ENCODE measurements at places on chromosomes 6 and 20.

- DNase-seq: no peak
These were observed 1.0 kb downstream of the FKBP1A start for GRCh38 chr20:1391640-1392442.

GRCh38 chr6:138588805-138589434 lies 89.6 kb upstream of the NHSL1 start:
- DNase-seq: peak; percentile 61

DNA sequence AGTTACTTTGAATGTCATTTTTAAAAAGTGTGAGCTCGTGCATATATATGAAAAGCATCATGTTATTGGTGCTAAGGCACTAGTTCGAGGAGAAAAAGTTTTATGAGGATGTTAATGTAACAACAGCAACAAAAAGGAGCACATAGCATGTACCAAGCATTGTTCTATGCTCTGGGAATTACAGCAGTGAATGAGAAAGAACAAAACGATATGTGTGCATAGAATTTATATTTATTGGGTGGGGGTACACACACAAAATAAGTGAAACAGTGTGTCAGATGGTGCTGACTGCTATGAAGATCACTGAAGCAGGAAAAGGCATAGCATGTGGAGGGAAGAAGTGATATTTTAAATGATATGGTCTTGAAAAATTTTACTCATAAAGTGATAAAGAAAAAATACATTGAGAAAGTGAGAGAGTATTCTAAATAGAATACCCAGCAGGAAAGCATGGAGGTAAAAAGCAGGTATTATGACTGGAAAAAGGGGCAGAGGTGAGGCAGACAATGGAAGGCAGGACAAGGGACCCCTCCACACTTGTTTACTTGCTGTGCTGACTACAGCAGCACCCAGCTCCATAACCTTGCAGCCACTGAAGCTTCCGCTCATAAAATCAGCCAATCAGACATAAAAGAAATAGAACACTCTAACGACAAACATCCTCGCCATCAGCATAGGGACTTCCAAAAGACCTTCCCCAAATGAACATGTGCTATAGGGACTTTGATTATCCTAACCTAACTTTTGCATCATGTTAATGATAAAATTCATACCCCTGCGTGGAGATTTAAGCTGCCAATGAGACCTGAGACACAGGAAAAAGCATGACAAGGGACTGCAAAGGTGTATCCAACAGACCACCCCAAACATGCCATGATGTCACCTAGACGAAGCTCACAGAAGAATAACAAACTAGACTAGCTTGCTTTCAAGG lies 119.9 kb downstream of the HFE start:
- no peak for DNase-seq

GRCh38 chr20:23366384-23366783 lies 4.4 kb downstream of the GZF1 start:
- DNase-seq: peak; percentile 50

GRCh38 chr20:1468117-1468624 lies 1.5 kb upstream of the NSFL1C start:
- no peak for DNase-seq

- DNase-seq: no peak
These were observed 120.1 kb downstream of the TCP11 start for GRCh38 chr6:35021004-35021403.

- no peak for DNase-seq
These were observed 83.9 kb downstream of the KHDRBS2 start for GRCh38 chr6:62202078-62202477.

DNA sequence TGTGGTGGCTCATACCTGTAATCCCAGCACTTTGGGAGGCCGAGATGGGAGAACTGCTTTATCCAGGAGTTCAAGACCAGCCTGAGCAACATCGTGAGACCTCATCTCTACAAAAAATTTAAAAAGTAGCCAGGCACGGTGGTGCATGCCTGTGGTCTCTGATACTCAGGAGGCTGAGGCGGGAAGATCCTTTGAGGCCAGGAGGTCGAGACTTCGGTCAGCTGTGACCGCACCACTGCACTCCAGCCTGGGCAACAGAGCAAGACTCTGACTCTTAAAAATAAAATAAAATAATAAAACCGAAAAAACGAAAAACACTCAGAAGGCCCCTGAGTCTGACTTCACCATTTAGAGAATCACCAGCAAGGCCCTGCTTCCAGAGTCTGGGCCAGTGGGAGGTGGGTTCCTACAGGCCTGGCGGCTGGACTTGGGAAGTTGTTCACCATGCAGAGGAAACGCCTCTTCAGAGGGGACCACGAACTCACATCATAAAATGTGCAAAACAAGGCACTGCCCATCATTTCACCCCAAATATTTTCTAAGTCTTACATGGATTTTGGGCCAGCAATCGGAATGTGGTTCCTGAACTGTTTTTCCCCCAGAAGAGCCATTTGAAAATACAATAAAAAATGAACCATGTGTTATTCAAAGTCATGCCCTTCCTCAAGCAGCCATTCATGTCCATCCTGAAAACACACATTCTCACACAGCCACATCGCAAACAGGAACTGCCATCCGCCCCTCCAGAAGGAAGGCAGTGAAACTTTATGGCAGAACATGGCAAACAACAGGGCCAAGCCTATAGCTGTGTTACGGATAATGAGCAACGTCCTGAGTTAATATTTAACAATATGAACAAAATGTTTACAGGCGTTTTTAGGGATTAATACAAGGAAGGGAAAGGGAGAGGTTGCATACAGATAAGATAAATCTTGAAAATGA lies 57.8 kb downstream of the SLC22A23 start:
- no peak for DNase-seq

DNA sequence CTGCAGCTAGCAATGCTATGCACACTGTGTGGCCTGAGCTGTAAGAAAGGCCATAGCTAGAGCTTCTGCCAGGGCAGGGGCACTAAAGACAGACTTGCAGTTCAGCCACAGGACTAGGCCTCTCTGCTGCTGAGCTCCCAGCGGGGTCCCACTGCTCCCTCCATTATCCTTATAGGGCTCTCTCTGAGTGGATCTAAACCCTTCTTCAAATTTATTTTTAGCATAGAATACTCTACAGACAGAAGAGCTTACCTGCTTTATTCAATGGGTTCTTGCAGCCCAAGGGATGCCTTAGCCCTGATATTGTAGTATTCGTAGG lies 100.9 kb upstream of the MLN start:
- no peak for DNase-seq

GRCh38 chr6:1091900-1092299 lies 220.0 kb upstream of the FOXQ1 start:
- DNase-seq: no peak

DNA sequence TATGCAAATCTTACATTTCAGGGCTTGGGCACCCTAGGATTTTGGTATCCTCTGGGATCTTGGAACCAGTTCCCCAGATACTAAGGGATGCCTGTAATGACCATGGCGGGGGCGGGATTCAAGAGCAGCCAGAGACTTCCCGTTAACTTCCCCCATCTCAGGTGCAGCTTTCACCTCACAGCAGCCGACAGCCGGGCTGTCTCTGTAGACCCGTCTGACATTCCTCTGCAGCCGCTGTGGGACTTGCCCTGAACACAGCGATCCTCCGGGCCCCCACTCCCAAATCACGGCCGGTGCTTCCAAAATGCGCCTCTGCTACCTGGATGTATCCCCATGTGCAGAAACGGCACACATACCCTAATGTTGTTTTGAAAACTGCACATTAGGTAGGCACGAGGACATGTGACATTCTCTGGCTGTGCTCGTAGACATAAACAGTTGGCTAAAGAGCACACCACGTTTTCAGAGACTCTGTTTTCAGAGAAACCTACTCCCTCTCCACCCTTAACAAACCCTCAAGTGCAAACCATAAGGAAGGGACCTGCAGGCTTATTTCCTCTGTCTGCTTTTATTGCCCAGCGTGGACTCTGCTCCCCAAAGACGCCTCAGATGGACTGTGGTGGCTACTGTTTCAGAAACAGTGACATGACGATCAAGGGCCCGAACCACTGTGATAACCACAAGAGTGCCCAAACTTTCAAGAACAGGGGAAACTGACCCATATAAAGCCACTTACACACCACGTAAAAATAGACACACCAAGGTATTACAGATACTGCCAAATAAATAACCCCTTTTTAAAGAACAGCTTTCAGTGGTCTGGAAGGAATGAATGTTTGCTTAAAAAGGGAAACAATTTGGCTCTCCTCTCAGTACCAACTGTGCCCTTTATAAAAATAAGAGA lies 72.9 kb upstream of the FOXC1 start:
- no peak for DNase-seq

- no peak for DNase-seq
These were observed 476.9 kb downstream of the KHDRBS2 start for GRCh38 chr6:61809004-61809595.

- DNase-seq: no peak
These were observed 4.8 kb downstream of the GSTA3 start for GRCh38 chr6:52904562-52905279.

DNA sequence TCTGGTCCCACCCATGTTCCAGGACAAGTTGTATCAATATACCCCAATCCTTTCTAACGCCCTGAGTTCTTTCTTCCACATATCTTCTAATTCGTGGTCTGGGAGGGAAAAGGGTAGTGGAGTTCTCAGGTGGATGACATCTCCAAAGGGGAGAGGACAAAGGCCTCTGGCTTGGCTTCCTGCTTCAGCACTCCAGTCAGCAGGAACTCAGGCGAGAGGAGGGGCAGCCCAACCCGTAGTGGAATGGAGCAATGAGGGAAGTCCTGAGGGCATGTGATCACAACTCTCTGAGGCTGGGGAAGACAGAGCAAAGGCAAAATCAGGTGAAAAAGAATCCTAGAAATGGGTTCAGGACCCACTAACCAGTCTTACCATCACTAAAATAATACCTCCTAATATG lies 9.6 kb upstream of the NRM start:
- no peak for DNase-seq
